RPMI7951 (cell line): ENCODE measurements at places on chromosomes 2 and 18. TPM values are rescaled to one million over a fixed set of nuclear protein-coding genes. Genes with fewer than 3 reads are reported as not detected.

GRCh38 chr2:37872192-37872750, 52.8 kb upstream of the RMDN2 start:
- no peak for DNase-seq

GRCh38 chr2:203097735-203098134, 83.1 kb downstream of the NBEAL1 start:
- DNase-seq, result peak; percentile 8

DNA sequence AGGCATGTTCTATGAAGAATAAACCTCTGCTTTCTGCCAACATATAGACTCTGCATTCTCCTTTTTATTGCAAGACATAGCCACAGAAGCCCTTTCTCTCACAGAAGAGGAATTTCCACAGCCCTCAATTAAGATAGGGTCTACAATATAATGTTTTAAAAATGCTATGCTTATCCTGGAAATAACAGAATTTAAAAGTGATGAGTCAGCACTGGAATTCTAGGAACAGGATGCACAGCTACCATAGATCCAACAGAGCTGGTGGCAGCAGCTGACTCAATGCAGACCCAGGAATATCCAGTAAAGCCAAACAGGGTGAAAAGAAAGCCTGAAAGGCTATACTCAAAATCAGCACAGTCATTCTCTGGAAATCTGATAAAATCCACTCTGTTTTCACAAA, 866.9 kb downstream of the TRIB2 start:
- DNase-seq, result no peak

GRCh38 chr2:8567469-8568260, 114.2 kb upstream of the ID2 start:
- no peak for DNase-seq

- no peak for DNase-seq
These were observed 62.2 kb downstream of the NAB1 start for GRCh38 chr2:190711069-190711468.

Gene PGAP1
- 7.0 and 7.4 TPM in 2 replicates for total RNA-seq

- DNase-seq, result peak; percentile 29
These were observed 62.9 kb downstream of the MTHFD2 start for GRCh38 chr2:74261204-74261864.

DNA sequence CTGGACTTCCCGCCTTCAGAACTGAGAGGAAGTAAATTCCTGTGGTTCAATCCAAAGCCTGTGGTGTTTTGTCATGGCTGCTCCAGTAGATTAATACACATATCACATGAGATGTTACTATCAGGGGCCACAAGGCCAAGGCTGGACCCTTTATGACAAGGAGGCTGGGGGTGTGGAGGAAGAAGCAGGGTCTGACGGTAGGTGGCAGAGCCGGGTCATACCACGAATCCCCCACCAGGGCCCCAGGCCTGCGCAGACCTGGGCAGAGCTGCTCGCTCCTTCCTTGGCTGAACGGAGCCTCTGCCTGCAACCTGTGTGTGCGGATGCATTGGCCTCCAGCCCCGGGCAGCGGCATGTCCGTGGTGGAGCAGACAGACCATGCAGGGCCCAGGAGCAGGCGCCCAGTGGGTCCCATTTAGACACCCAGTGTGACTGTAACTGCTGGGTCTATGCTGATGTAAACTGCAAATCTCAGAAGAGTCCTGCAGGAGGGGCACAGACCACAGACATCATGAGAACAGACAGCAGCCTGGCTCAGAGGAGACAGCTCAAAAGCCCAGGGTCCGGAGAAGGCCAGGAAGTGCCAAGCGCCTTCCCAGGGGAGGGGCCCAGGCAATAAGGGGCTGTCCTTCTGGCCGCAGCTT, 155.2 kb downstream of the PXDN start:
- peak; percentile 82 for DNase-seq

DNA sequence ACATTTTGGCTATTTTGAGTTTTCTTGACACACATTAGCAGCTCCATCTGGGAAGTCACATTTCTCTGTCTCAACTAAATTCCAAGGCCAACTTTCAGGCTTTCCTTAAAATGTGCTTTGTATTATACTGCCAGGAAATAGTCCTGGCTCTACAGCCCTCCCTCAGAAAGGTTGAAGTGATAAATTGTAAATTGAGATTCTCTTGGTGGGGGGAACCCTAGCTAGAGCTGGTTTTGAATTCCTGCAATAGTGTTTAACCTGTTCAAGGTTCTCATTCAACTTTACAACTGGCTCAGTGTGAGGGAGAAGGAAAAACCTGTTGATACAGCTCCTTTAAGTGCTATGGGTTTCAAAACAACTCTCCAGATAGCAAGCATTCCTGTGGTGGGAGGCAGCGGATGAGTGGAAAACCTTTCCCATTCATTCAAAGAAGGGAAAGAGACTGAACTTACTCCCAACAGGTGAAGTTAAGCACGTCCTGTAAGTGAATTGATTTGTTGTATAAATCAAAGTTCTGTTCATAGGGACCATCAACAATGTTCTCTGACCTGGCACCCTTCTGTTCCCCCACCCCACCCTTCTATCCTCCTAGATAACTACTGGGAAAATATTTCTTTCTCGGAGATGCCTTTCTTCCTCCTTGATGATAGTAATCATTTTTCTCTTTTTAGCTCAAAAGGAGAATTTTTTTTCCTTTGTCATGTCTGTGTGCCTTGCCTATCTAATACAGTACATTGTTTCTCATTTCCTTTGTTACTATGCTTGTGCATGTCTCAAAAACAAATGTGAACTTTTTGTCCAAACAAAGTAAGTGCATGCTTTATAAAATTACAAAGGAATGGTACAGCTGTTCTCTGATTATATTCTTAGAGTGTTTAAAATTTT, 44.2 kb upstream of the SLC39A10 start:
- peak; percentile 67 for DNase-seq

Gene DNAJC27
- 4.2 and 5.6 TPM in 2 replicates for total RNA-seq

Gene KDSR
- total RNA-seq, result 17.1 and 20.8 TPM in 2 replicates

DNA sequence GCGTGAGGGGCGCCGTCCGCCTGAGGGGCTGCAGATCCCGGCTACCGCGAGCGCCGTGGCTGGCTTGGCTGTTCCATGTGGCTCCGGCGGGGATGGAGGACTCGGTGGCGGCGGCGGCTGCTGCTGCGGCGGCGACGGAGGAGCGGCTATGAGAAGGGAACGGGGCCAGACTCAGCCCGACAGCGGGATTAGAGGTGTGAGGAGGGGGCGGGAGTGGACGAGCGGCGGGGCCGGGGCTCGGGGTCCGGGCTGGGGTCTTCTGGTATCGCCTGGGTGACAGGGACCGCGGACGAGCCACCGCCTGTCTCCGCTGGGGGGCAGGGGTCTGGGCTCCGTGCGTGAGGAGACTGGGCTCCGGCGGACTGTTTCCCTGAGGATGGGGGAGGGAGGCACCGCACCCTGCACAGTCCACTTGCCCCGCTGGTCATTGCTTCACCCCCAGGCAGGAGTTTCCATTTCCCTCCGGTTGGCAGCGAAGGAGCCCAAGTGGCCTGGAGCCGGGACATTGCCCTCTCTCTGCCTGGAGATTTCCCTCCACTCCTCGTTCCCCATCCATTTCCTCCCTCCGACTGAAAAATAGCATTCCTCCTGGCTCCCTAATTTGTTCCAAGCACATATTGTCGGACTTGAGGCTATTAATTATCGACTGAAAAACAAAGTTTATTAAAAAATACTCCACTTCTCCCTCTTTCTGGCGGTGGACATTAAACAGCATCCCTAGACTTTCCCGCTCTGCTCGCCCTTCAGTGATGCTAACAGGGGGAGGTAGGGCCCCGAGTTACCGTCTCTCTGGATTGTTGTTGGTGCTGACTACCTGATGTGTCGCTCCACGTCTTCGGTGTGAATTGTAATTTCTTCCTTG, 577 bp downstream of the EHBP1 start:
- DNase-seq, result peak; percentile 69

DNA sequence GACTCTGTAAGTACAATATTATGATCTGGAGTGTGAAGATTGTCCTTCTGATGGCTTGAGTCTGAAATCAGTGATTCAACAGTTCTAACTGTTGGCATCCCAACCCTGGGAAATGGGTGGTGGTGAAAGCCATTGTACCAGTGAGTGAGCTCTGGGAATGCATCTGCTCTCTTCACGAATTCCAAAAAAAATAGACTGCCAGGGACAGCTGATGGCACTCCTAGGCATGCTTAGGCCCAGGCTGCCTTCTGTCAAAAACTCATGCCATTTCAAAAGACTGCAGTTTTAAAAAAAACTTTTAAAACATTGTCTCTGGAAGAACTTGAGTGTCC, 20.3 kb downstream of the OXER1 start:
- DNase-seq, result no peak

DNA sequence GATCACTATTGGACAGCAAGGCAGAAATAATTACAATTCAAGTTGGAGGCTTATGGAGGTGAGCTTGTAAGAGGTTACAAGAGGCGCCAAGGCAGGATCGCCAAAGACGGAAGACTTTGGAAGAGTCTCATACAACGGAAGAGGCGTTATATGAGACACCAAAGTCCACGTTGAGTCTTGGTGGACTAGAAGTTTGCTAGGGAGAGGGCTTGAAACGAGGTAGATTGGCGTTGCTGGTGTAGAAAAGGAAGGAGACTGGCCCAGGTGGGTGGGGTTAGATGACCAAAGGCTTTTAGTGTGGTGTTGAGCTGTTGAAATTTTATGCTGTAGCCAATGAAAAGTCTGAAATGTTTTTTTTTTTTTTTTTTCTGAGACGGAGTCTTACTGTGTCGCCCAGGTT, 1.4 kb downstream of the MSH2 start:
- no peak for DNase-seq

GRCh38 chr2:37890893-37891495, 34.1 kb upstream of the RMDN2 start:
- DNase-seq, result peak; percentile 71

Gene ABHD1
- total RNA-seq, result 0.12 TPM in 1 of 2 replicates, not detected in the other

GRCh38 chr18:6644836-6645627, 84.5 kb upstream of the ARHGAP28 start:
- DNase-seq, result no peak

- DNase-seq, result no peak
These were observed 11.5 kb downstream of the BBS5 start for GRCh38 chr2:169490834-169491233.

- DNase-seq, result no peak
These were observed 89.9 kb downstream of the AP1S3 start for GRCh38 chr2:223747392-223748042.

Gene RAD51AP2
- total RNA-seq, result not detected in 2 replicates

GRCh38 chr2:214545898-214546542, 135.2 kb downstream of the VWC2L start:
- no peak for DNase-seq

DNA sequence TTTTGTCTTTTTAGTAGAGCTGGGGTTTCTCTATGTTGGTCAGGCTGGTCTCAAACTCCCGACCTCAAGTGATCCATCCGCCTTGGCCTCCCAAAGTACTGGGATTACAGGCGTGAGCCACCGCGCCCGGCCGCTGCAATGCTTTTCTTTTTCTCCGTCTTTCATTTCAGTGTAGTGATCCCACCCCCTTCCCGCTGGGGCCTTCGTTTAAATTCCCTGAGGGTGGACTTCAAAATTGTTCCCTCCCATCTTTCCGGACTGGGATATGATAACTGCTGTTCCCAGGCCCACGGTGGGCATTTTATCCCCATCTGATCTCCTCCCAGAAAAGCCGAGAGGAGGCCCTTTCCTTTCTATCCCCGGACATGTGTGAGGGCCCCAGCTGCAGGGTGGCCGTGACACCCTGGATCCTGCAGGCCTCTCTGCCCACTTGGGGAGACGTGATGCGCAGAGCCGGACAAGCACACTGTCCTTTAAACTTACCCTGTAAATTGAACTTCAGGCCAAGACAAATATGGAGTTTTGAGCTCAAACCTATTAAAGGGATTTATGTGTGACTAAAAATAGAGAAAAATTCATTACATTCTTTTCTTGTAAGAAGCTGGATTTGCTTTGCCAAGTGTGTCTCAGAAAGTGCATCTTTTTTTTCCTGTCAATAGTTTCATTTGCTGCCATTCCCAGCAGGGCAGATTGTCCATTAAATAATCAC, 54.5 kb upstream of the AFF3 start:
- DNase-seq, result no peak

GRCh38 chr2:23533338-23533695, 148.3 kb downstream of the KLHL29 start:
- no peak for DNase-seq

GRCh38 chr18:62525608-62526007, 2.8 kb downstream of the ZCCHC2 start:
- DNase-seq, result no peak

DNA sequence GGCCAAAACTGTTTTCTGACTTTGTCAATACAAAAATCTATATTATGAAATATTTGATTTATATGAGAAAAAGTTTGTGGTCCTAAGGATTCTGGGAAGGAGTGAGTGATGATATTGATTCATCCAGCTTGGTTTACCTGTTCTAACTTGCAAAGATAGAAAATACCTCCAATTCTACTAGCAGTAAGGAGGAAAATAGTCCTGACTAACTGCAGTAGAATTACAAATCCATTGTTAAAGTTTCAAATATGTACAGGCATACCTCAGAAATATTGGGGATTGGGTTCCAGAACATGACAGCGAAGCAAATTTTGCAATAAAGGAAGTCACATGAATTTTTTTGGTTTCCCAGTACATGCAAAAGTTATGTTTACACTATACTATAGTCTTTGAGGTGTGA, 158.8 kb upstream of the CYRIA start:
- DNase-seq, result no peak

- DNase-seq, result no peak
These were observed 417.6 kb downstream of the LRRTM4 start for GRCh38 chr2:77104554-77104953.

DNA sequence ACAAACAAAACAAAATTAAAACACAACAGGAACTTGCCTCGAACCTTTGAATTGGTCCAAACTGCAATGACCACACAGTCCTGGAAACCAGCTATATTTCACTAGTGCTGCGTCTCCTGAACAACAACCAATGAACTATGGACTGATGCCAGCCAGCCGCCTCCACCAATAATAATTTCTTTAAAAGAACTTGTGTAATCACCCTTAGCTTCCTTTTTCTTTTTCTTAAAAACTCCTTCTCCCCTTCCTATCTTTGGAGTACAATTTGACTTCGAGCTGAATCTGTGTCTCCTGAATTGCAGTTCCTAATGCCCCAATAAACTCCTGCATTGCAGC, 1.6 kb upstream of the CXXC1 start:
- DNase-seq, result no peak

DNA sequence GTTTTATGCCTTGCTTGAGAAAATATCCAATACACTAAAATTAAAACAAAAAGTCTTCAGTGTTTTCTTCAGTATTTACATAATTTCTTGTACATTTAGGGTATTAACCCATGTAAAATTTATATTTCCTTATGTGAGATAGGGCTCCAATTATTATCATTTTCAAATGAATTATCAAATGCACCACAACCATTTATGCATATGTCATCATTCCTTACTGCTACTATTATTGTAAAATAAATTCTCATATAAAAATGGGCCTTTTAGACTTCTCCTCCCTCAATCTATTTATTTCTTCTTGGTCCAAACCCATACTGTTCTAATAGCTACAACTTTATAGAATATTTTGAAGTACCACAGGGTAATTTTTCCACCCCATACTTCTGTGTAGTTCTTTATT, 175.3 kb upstream of the LYPD1 start:
- DNase-seq, result no peak

Gene KRTCAP3
- total RNA-seq, result 0.48 TPM in 1 of 2 replicates, not detected in the other

DNA sequence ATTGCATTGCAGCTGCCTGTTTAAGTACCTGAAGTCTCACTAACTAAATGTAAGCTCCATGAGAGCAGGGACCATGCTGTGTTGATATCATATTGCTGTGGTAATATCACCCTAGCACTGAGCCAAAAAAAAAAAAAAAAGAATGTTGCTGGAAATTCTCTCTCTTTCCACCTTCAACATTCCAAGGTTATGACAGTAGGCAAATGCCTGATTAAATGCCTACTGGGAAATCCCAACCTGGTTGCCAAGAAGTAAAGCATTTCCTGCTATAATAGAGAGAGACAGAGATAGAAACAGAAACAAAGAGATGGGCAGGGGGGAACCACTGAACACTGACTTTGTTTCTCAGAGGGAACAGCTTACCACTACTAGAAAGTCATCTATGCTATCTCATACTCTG, 1604.2 kb downstream of the LRP1B start:
- DNase-seq, result no peak
